ENCODE measurements at places on chromosomes 5 and 9.
A peak's percentile ranks its signal among the peaks of the same experiment; 100 is the strongest.

GRCh38 chr9:116323012-116323411, 169.4 kb downstream of the PAPPA start:
- no peak for DNase-seq

GRCh38 chr5:137496919-137497318, 2.2 kb downstream of the SPOCK1 start:
- no peak for DNase-seq

- DNase-seq, result no peak
Observed at GRCh38 chr5:56871777-56872176, 37.6 kb upstream of the SETD9 start.

- DNase-seq, result no peak
Observed at GRCh38 chr5:150077060-150077459, 9.3 kb downstream of the CSF1R start.

- no peak for DNase-seq
Observed at GRCh38 chr5:38926121-38926520, 80.3 kb downstream of the OSMR start.

DNA sequence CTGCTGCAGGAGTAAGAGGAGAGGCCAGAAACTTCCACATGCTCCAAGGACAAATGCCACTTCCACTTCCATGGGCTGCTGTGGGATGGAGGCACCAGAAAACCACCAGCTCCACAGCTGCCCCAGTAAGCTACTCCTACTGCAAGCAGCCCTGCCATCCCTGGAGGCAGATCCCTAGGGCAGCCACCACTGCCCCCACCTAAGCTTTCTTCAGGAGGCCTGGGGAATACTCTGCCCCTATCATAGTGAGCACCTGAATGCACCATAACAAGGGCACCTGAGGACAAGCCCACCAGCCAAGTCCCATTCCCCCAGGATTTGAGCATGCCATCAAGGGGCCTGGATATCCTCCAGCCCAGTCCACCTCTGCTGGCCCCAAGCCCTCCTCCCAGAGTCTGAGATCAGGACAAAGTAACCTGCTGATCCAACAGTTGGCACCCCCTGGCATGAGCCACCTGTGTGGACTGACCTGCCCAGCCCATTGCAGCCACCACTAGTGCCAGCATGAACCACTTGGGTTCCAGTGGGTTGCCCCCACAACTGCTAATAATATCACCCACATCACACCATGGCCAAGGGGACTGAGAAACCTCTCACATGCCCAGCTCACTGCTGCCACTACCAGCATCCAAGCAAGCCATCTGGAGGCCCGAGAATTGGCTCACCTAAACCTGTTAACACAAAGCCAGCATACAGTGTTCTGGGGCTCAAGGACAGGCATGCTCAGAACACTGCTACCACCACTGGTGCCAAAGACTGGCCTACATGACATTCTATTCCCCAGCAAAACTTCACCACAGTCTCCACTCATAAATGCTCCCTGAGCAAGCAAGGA, 480.1 kb downstream of the CDH12 start:
- no peak for DNase-seq

GRCh38 chr5:179488491-179488890, 61.9 kb upstream of the RUFY1 start:
- no peak for DNase-seq

- no peak for DNase-seq
Observed at GRCh38 chr5:127254729-127255284, 35.8 kb upstream of the MEGF10 start.

DNA sequence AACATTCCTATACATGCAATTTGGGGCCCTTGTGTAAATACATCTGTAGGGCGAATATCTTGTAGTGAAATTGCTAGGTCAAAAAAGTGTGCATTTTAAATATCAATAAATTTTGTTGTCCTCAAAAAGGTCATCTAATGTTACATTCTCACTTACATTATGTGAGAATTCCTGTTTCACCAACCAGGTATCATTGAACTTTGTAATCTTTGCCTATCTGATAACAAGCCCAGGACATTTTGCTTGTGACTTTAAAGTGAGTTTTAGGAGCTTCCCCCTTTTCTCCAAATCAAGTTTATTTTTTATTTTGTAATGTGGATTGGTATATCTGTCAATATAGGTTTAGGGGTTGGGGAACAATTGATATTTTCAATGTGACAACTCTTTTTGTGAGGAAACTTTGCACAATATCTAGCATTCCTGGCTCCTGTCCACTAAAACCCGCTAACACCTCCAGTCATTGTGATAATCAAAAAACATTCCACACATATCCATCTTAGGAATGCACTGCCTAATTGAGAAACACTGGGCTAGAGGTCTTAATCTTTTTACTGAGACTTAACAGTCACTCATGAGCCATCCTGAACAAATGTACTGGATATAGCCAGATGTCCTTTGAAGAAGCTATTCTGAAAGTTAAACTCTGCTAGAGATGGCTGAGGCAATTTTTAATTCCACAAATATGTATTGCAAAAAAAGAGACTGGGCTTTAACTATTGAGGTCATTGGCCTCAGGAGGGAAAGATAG, 72.5 kb upstream of the SLC1A1 start:
- no peak for DNase-seq

DNA sequence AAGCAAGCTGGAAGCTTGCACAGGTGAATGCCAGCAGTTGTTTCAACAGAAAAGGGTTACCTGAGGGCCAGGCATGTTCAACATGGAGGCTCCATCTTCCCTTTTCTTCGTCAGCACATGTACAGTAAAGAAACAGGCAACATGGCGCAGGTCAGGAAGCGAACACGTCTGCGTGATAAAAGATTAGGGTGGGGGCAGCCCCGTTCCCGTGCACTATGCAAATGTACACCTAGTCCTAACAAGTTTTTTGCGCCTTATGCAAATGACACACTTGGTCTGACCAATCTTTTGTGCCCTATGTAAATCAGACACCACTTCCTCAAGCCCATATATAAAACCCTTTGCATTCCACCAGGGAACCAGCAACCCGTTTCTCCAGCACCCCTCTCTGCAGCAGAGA, 452.1 kb upstream of the PTPRD start:
- DNase-seq, result no peak

DNA sequence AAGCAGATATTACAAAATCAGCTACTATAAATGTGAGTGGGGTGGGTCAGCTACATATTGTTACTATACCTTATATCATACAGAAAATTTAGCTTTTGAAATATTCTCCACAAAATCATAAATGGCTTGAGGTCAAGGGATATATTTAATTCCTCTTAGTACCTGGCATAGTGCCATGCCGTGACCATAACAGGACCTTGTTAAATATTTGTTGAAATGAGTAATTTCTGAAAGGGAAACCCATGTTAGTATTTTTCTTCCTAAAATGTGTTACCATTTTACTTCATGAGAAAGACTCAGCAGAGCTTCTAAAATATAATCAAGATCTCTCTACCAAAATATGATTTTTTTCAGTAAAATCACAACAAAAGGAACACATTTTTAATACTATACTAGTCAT, 14.8 kb downstream of the ATP10B start:
- no peak for DNase-seq

DNA sequence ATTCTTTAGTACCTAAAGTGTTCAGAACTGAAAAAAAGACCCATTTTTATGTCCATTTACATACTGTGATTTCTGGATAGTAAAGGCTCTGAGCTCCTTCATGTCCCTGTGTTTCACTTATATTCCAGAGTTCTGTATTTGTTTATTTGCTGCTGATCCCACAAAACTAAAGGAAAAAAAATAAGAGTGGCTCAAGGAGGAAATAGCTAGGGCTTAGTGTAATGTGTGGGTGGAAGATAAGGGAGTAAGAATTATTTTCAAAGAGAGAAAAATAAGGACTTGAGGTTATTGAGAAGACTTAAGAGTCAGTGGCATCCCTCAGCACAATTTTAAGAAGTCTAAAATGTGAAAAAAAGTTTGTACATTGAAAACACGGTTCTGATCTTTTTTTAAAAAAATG, 46.0 kb downstream of the ENTREP1 start:
- no peak for DNase-seq

- no peak for DNase-seq
Observed at GRCh38 chr9:37002413-37003217, 31.5 kb downstream of the PAX5 start.

GRCh38 chr9:17987189-17987588, 408.3 kb downstream of the SH3GL2 start:
- DNase-seq, result no peak

GRCh38 chr9:127128341-127129072, 6.1 kb upstream of the ANGPTL2 start:
- no peak for DNase-seq

DNA sequence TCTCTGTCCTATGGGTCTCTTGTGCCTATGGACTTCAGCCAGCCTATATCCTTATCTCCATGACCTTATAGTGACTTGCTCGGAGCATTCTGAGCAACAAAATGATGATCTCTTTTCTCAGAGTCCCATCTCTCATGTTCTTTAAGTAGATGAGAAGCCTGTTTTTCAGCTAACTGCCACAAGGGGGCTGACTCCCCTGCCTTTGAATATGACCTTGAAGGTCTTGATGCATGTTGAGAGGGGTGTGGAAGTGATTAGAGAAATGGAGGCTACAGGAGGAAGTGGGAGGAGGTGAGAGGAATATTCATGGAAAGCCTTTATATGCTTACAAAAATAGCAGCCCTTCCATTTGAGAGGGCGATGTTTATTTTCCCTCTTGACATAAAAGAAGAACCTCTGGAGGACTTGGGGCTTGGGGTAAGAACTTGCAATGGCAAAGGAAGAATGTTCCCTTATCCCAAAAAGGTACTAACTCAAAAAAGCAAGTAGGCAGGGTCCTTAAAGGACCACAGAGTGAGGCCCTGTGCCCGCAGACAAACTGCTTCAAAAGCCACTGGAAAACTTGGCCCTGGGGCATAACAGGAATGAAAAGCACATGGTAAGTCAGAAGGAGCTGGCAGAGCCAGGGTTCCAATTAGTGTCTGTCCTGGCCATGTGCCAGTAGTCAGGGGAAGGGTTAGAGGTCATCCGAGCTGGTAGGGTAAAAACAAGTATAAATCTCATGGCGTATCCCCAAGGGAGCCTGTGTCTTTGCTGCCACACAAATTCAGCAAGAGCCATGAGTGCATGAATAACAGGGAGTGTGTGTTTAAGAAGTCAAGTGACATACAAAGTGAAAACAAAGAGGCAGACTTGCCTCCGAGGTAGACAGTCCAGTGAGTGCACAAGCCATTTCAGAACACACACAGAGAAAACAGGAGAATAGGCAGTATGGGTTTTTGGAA, 39.1 kb downstream of the FGD3 start:
- no peak for DNase-seq

GRCh38 chr9:134339183-134339806, 13.0 kb downstream of the RXRA start:
- DNase-seq, result no peak

GRCh38 chr9:75891771-75892215, 1.3 kb downstream of the PCSK5 start:
- peak; percentile 5 for DNase-seq

- DNase-seq, result no peak
Observed at GRCh38 chr9:17291766-17292165, 156.9 kb downstream of the CNTLN start.

DNA sequence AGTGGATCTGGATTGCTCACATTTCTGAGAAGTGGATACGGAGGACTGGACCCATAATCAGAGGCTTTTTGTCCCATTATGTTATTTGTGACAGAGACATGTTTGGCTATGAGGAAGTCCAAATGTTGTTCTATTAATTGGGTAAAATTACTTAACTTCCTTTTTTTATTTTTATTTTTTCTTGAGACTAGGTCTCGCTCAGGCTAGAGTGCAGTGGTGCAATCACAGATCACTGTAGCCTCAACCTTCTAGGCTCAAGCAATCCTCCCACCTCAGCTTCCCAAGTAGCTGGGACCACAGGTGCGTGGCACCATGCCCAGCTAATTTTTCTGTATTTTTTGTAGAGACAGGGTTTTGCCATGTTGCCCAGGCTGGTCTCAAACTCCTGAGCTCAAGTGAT, 11.9 kb upstream of the PGGT1B start:
- DNase-seq, result no peak

DNA sequence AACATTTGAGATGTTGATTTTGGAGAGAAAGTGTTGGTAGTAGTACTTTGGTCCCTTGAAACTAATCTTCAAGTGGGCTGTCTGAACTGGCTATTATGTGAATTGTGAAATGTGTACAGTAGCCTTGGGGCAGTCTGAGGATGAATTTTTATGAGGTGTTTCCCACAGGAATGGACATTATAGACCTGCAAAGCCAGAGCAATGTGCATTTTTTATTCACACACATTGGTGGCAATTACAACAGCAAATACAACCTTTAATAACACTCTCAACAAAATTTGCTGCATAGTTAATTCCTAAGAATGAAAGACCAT, 147.0 kb downstream of the PAM start:
- no peak for DNase-seq

DNA sequence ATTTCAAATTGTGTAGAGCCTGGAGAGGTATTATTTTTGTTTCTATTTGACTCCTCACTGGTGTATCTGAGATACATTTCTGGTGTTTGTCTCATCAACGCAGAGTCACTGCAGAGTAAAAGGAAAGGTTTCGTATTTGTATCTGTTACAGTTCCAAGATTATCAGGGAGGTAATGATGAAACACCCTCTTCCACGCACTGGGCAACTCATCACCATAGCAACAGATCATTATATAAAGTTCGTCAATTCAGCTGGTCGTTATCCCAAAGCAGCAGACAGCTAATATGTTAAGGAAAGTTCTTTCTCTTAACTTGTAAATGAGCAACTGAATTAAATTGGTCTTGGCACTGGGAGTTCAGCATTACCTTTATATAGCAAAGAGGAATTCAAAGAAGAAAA, 513.5 kb downstream of the MTRR start:
- no peak for DNase-seq

GRCh38 chr5:176389135-176390123, 878 bp downstream of the HIGD2A start:
- DNase-seq, result no peak

DNA sequence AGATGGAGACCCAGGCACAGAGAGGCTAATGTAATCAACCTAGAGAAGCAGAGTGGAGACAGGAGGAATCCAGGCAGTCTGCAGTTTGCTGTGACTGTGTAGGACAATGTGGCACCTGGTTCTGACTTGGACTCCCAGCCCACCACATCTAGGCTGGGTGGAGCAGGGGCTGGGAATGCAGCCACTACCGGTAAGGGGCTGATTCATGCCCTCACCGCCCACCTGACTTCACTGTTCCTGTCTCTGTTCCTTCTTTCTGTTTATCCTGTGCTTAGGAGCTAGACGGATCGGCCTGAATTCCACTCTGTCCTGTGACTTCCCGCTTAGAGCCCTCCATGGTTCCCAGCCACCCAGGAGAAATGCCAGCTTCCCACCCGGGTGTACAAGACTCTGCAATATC, 2.6 kb downstream of the PDLIM4 start:
- no peak for DNase-seq

DNA sequence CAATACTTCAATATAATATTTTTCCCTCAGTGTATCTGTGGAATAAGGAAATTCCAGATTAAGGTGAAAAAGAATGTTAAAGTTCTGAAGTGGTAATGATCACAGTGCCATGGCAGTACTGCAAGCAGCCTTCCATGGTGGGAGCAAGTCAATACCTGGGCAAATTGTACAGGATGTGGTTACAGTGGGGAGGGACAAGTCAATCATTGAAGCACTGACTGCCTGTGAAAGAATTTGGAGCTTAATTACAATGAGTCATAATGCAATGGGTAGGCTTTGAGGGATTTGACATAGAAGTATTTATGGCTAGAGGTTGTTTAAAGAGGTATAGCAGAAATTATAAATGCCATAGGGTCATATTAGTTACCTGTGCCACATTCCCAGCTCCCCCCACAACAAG, 786.5 kb upstream of the ACO1 start:
- DNase-seq, result no peak

Measured in stimulated activated CD4-positive, alpha-beta T cell treated with anti-CD3 and anti-CD28 coated beads, TNF-alpha, amount 100 ng/mL, for 4 hours (primary cell).